NCI-H1436 treated with DMSO at 0.1 percent for 48 hours (cell line): ENCODE measurements at places on chromosomes 1 and 21.
A peak's percentile ranks its signal among the peaks of the same experiment; 100 is the strongest.

- no peak for DNase-seq
These were observed 64.9 kb downstream of the TNR start for GRCh38 chr1:175678471-175678870.

- DNase-seq, result peak; percentile 8
These were observed 30.3 kb upstream of the PLA2G2C start for GRCh38 chr1:20216574-20216973.

GRCh38 chr1:86648255-86648654 is 56.1 kb upstream of the SH3GLB1 start:
- peak; percentile 69 for DNase-seq

DNA sequence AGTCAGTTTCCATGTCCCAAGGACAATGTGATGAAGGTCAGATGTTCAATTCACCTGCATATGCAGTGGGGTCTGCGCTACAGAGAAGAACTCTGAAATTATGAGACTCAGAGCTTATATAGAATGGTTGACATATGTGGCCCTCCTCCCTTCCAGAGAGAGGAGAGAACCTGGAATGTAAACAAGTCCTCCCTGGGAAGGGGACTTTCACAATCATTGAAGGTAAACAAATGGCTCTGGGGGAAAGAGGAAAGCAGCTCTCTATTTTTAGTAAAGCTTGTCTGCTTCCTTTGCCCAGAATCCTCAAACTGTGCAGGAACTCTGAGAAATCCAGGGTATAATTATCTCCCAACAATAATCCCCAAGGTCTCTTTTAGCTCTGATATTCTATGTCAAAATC is 9.8 kb downstream of the OVGP1 start:
- no peak for DNase-seq

GRCh38 chr1:83029916-83030315 is 969.0 kb downstream of the TTLL7 start:
- no peak for DNase-seq

GRCh38 chr1:247435030-247435758 is 19.2 kb downstream of the NLRP3 start:
- no peak for DNase-seq

DNA sequence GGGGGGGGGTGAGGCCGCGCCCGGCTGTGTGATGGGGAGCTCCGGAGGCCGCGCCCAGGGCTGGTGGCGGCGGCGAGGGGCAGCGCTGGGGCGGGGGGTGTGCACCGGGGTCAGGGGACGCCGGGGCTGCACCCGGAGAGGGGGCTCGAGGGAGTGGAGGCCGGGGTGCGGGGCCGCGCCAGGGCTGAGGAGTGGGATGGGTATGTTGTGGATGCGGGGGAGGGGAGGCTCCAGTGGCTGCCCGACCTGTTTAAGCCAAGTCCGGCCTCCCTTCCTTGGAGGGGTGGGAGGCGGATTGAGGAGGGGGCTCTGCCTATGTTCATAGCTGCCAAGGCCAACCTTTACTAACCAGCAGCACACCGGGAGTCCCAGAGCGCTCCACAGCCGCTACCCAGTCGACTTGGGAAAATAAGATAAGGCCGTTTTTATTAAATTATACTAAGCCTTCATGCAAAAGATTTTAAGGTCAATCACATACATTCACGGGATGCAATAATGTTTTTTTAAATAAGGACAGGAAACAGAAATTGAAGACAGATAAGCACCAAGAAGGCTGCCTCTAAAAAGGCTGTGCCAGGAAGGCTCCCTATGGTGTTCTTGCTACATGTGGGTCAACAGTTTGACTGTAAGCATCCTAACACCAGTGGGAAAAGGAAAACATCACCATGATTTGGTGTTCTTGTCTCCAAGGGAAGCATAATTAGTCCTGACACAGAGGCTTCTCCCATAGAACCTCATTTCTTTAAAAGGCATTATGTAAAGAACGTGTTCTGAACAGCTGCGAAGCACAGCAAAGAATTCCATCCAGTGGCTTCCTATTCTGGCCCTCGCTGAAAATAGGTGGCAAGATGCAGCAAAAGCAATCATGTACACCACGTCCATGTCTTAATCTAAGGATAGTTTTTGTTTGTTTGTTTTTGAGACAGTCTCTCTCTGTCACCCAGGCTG is 626 bp upstream of the HLCS start:
- DNase-seq, result no peak

- DNase-seq, result no peak
These were observed 20.4 kb downstream of the CENPF start for GRCh38 chr1:214623430-214623829.

GRCh38 chr1:3056641-3057040 is 12.4 kb upstream of the PRDM16 start:
- DNase-seq, result no peak

- no peak for DNase-seq
These were observed 39.6 kb upstream of the PGBD5 start for GRCh38 chr1:230465691-230466090.

- no peak for DNase-seq
These were observed 70.3 kb upstream of the RGL1 start for GRCh38 chr1:183734543-183735036.

DNA sequence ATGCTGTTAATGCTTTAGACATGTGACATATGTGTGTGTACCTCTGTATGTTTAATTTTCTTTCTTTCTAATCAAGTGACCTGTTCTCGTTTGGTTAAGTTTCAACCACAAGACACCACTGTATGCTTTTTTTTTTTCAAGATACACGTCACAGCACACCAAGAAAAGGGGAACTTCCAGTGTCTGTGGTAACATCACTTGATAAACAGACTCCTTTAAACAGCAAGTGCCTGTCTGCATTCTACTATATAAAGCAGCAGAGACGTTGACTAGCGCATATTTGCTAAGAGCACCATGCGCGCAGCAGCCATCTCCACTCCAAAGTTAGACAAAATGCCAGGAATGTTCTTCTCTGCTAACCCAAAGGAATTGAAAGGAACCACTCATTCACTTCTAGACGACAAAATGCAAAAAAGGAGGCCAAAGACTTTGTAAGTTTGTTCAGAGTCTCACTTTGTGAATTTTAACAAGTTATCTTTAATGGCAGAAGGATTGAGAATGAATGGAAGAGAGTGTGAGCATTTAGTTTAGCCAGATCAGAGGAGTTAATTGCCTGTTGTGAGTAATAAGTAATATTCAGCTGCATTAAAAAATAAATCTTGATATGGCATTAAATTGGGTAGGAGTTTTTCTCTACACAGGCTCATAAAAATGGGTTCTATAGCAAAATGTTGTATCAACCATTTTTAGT is at the start of gene RGS1:
Gene RGS1 (plus strand): TSS at position 275 of the 691 bp plus-strand sequence. CDS start 20 bp downstream, at position 295.
- no peak for DNase-seq

DNA sequence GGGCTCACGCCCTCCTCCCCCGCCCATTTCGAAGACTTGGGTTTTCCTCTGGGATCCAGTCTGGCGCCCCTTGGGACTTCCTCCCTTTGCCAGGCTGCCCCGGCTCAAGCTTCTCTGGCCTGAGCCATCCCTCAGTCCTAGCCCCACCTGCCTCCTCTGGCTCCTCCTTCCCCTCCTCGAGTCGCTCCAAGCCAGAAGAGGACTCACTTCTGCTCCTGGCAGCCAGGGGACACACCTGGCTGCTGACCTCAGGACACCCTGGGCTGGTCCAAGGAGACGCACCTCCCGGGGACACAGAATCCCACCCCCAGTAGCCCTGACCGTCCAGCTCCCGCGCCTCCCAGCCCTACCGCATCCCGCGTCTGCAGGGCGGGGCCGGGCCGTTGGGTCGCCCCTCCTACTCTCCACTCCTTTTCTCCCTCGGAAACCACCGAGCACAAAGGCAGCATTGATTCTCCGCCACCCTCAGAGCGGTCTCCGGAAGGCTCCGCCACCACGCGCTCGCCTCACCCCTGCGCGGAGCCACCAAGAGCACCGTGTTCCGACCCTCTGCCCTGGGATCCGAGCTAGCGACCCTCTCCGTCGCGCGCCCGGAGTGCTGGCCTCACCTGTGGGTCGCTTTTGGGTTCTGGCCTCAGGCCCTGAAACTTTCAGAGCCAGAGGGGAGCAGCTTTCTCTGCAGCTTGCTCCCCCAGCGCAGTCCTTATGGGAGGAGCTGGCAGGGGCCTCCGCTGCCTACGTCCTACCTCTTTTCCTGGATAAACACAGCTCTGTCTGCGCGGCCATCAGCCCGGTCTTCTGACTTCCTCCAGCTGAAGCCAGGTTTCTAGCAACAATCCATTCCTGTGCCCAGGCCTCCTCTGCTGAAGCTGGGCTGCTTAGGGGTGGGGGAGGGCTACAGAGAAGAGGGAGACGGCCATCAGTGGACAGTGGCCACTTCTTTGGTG is at the start of gene C2CD4D:
Gene C2CD4D (minus strand): TSS at position 364 of the 947 bp plus-strand sequence. CDS start 831 bp downstream, outside the sequence.
- peak; percentile 50 for DNase-seq

- no peak for DNase-seq
These were observed 7.9 kb upstream of the PLA2G2C start for GRCh38 chr1:20194224-20194623.

GRCh38 chr1:108845446-108845845 is 11.4 kb downstream of the AKNAD1 start:
- DNase-seq, result no peak

- no peak for DNase-seq
These were observed 498 bp downstream of the KRTAP10-2 start for GRCh38 chr21:44550807-44551206.

DNA sequence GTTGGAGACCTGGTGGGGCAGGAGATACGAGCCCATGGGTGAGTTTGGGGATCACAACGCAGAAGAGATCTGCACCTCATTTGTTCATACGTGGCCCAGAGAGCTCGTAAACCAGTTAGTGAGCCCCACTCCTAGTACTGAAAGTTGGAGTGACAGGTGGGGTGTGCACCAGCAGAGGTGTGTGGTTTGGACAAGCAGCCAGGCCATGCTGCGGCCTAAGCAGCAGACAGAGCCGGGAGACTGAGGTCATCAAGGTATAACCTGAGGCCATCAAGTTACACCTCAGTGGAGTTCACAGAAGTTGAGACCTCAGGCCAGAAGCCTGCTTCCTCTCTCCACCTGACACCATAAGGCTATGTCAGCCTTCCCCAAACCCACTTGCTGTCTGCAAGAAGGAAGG is 27.6 kb downstream of the KCNJ6 start:
- DNase-seq, result no peak
